AG09309 (cell line): ENCODE measurements at places on chromosomes 1 and 21.
A peak's percentile ranks its signal among the peaks of the same experiment; 100 is the strongest.

- peak; percentile 73 for DNase-seq
Measured at GRCh38 chr1:183896466-183897048, 91.6 kb downstream of the RGL1 start.

DNA sequence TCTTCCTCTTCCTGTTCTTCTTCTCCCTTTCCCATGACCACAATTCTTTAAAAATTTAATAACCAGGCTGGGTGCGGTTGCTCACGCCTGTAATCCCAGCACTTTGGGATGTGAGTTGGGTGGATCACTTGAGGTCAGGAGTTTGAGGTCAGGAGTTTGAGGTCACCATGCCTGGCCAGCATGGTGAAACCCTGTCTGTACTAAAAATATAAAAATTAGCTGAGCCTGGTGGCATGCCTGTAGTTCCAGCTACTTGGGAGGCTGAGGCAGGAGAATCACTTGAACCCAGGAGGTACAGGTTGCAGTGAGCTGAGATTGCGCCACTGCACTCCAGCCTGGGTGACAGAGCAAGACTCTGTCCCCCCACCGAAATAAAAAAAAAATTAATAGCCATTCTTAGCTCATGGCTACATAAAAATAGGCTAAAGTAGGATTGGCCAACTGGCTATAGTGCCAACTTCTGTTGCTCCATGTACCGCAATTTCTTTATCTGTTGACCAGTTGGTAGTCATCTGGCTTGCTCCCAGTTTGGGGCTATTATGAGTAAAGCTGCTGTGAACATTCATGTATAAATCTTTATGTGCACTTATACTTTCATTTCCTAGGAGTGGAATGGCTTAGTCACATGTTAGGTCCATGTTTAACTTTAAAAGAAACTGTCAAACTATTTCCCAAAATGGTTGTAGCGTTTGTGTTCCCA, 136.3 kb downstream of the PEX14 start:
- DNase-seq, result no peak

DNA sequence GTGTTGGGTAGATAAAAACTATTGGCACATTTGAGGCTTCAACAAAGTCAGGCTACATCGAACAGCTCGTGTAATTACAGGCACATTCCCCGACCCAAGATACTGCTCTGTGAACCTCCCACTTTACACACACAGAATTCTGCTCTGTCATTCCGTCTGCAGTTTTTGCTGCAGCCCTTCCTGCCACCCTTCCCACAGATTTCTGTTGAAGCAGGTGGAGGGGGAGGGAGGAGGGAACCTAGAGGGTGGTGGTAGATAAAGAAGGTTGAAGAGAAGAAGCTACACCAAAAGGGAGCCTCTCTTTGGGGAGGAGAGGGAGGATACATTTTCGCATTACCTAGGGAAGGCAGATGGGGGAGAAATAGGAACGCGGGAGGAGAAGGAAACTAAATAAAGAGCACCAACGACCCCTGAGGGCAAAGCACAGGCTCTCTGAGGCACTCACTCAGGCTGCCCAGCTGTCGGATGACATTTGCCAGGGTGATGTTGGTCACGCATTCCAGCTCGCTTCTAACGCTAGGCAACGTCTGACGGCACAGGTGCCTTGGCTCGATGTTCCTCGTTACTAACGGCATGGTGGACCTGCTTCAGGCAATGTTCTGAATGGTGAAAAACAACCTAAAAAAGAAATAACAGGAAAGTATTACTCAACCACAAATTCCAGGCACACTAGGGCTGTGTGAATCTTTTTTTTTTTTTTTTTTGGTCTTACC, 36.0 kb downstream of the GPR3 start:
- no peak for DNase-seq

DNA sequence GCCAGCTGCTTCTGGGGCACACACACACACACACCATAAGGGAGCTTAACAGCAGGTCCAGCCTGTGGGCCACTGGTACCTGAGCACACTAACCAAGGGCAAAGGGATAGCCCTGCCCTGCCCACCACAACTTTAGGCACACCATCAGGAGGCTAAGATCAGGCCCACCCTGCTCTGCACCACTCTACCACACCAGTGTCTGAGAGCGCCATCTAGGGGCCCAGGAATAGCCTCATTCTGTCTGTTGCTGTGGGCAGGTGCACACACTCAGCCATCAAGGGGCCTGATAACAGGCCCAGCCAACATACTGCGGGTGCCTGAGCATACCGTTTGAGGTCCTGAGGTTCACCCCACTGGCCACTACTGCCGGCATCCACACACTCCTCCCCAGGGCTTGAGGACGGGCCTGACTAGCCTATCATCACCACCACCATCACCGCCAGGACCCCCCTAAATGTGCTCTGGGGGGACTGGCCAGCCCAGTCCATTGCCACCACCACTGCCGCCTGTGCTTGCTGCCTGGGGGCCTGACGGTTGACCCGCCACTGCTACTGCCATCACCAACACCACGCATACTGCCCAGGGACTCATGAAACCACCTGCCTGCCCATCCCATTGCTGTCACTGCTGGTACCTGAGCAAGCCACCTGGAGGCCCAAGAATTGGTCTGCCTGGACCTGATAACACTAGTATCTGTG, 31.3 kb downstream of the NSL1 start:
- no peak for DNase-seq

DNA sequence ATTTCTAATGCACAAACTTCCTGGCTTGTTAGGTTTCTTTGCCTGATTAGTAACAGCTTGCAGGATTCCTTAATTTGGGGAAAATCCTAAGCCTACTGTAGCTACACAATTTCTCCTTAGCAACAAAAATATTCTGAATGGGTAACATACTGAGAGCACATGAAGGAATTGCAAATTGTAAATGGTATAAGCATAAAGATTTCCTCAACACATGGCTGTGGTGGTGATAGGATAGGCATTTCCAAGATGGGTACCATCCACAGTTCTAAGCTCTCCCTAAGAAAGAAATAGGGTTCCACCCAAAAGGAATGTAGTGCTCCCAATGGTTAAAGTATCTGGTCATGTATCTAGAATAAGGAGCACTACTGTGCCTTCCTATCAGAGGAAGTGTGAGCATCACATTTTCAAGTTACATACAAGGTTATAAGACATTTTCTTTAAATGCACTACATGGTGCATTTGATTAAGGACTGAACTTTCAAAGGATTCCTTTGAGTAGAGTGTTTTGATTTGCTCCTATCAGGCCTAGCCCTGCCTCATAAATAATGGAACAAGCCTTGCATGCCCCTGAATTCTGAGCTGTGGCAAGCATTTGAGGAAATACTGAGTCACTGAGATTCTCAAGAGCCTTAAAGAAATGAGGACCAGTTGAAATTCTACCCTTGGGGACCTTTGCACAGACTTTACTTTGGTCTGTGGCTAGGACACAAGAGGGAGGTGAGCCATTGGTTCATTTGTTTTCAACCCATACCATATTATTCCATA, 286.4 kb downstream of the PTBP2 start:
- DNase-seq, result peak; percentile 8

- DNase-seq, result peak; percentile 87
Measured at GRCh38 chr1:153536012-153536670, 350 bp upstream of the S100A6 start.

DNA sequence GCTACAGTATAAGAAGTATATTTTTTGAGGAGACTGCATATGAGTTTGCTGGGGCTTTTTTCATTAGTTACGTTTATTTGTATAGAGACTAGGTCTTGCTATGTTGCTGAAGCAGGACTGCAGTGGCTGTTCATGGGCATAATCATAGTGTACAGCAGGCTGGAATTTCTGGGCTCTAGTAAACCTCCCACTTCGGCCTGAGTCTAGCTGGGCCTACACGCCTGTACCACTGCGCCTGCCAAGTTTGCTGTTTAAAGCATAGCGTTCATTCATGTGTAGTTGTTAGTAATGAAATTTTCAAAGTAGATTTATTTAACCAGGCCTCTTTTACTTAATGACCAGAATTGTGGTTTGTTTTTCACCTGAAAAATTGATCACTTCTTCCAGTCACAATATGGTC, 33.8 kb downstream of the HS2ST1 start:
- DNase-seq, result no peak

GRCh38 chr21:38170283-38170682, 86.5 kb upstream of the KCNJ15 start:
- no peak for DNase-seq

DNA sequence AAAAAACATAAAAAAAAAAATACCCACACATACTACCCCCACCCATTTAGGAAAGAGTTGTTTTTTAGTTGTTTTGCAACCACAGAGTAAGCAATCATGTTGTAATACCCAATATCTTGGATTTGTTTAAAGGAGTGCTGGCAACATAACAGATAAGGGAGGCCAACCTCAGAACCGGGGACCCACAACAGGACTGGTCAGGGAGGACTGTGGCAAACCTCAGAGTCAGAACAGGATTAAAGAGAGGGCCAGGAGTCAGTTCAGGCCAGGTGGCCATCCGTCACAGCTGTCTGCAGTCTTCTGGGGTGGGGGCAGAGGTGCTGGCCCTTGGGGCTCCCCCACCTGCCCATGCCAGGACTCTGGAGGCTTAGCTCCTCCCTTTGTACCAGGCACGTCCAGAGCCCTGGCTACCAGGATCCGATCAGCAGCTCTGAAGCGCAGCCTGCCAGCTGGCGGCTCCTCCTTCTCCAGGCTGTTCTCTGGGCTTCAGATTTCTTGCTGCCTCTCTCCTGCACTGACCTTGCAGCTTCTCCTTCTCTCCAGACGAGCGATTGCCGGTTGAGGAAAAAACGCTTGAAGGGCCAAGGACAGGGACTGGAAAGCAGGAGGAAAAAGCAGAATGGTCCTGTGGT, 7.9 kb downstream of the H6PD start:
- DNase-seq, result no peak

GRCh38 chr1:27416387-27417111, 24.1 kb downstream of the GPR3 start:
- DNase-seq, result no peak

DNA sequence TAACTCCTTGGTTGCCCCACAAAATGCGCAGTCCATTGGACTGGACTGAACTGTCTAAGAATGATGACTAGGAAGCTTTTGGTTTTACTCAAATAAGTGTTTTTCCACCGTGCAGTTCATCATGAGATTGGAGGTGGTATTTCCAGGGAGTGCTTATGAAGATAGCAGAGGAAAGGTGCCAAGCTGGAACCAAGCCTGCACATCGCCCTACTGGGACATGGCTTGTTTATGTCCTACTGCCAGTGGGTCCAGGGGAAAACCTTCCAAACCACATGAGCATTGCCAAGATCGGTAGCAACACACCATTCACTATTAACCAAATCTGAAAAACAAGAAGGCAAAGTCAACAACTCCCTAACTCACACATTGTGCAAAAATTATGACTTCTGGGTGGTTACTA, 54.7 kb upstream of the DSCAM start:
- no peak for DNase-seq
